ENCODE measurements at places on chromosomes 6 and 20. TPM values are rescaled to one million over a fixed set of nuclear protein-coding genes. Genes with fewer than 3 reads are reported as not detected.
A peak's percentile ranks its signal among the peaks of the same experiment; 100 is the strongest.

Gene CDSN
- 0.22 TPM for total RNA-seq

Gene SLCO4A1
- total RNA-seq = 0.43 TPM

- peak; percentile 47 for DNase-seq
Observed at GRCh38 chr6:131807644-131808459, at the start of gene ENPP1. Gene ENPP1 (plus strand): TSS chr6:131808020. CDS start chr6:131808036, 16 bp downstream.

- DNase-seq = no peak
Observed at GRCh38 chr20:52129611-52130010, 62.0 kb downstream of the ZFP64 start.

GRCh38 chr6:137637121-137637520, 142.9 kb upstream of the OLIG3 start:
- DNase-seq = peak; percentile 99

DNA sequence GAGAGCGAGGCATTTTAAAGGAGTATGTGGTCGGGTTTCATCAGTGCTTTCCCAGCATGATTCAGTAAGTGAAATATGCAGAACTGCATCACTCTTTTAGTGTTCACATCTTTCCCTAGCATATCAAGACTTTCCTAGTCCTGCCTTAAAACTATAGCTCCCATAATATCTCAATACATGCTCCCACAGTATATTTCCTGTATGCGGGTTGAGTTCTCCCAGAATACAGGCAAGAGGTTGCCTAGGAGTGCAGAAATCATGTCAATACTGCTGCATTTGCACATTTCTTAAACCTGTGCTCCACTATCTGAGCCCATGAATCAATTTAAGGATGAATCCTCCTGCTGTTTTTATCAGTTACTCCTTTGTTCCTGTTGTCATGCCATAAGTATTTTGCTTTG, 386.6 kb upstream of the SLC35B3 start:
- DNase-seq = no peak

DNA sequence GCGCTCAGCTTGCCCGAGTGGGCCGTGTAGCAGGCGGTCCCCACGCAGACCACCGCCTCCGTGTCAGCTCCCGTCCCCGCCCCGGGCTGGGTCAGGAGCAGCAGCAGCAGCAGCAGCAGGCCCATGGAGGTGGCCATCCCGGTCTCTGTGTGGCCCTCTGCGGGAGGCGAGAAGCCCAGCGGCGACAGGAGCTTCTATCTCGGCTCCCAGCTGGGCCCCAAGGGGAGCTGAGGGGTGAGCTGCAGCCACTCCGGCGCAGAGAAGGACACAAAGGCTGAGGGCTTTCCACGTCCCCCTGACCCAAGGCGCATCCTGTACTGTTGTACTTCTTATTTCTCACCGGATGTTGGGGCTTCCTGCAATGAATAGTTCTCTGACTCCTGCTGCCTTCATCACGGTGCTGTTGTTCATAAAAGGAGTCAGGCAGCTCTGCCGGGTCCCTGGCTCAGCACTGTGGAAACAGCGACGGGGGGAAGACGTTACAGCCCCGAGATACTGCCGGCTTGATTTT, at the start of gene CD93:
Gene CD93 (minus strand): TSS at position 269 of the 511 bp plus-strand sequence. CDS start 132 bp downstream, at position 137.
- peak; percentile 1 for DNase-seq

Data from astrocyte (in vitro differentiated cells and primary cell).